Large intestine (tissue), 12 donors: ENCODE measurements at places on chromosomes 4 and X.

- DNase-seq, result no peak
These were observed 38.2 kb downstream of the STARD8 start for GRCh38 chrX:68685685-68686084.

DNA sequence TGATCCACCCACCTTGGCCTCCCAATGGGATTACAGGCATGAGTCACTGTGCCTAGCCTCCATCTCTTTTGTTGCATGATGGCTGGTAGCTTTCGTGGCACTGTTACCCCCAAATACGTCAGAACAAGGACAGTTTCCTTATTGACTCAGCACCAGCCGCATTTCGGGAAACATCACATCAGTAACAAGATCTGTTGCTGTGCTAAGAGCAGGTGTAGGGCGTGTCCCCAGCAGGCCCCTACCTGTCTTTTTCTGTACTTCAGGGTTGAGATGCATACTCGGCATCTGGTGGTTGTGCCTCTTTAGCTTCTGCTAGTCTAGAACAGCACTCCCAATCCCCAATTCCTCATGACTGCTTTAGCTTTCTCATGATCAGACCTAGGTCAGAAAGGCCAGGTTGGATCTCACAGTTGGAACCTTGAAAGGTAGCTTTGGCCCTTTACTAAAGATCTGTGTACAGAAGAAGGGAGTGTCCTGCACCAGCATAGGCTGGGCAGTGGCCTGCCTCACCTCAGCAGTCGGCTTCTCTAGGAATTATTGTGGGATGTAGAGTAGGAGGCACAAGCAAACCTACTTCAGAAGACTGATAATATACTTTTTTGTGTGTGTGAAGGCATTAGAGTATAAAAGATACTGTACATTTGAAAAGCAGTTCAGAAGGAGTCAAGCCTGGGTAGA lies 36.8 kb downstream of the NSD2 start:
- DNase-seq, result no peak

GRCh38 chrX:55778322-55778721 lies 60.8 kb downstream of the RRAGB start:
- DNase-seq, result no peak

DNA sequence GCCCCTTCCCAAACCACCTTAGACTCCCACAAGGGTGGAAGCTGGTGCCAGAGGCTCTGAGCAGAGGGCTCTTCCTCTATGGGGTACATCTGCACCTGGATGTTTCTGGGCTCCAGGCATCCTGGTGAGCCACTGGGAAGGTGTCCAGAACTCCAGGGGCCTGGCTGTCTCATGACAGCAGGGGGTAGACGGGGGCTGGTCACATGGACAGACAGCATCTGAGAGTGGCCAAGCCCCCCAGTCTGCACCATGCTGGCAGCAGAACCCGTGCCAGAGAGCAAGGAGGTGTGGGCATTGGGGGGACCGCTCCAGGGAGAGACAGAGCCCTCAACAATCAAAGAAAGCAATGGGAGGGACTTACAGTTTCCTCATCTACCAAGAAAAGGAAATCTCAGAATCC lies 39.5 kb downstream of the ZFYVE28 start:
- no peak for DNase-seq

DNA sequence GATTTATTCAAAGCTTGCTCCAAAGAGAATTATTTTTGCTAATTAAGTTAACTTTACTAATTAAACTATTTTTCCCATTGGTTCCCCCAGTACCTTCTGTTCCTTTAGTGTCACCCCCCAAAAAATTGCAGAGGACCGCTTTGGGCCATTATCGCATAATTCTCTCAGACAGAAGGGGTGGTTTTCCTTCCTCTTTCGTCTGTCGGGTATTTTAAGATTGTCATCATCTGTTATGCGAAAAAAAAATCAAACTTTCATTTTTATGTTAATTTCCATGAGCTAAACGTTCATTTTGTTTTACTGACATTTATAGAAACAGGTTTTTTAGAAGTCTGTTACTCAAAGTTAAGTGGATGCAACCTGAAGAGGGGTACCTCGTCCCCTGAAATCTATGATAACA lies 76.2 kb upstream of the DDX3X start:
- DNase-seq, result no peak

DNA sequence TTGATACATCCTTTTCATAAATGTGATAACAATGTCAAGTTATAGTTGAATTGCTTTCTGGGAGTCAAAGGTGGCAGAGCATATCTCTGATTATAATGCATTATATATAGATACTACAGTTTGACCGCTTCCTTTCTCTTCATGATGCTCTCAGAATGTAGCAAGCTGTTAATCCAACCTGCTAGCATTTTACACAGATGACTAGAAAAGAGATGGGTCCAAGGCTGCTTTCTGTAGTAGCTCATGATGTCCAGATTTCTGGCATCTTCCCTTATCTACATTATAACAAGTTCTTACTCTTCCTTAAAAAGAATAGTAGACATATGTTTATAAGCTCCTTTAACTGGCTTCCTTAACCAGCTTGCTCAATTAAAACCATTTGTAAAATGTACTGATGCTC lies 192.0 kb downstream of the NWD2 start:
- no peak for DNase-seq

DNA sequence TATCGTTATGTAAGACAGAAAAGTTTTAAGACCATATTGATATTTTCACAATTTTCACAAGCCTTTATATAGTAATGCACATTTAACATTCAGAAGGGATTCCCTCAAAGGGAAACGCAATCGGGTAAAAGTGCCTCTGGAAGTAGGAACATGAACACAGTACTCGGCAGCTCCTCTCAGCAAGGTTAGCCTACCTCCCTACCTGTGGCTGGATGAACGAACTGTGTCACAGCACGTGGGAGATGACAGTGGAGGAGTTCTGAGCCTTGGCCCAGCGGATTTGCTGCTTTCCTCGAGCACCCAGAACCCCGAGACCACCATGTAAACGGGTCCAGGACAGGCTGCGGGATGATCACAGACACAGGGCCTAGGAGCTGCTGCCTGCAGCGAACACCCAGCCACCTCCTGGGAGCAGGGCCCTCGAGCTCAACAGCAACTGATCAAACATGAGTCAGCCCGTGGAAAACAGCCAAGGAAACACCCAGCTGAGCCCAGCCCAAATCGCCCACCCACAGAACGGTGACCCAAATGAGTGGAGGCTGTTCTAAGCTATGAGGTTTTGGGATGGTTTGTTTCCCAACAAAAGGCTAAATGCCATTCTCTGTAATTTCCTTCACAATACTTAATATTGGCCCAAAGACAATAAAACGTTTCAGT lies 30.4 kb downstream of the FAT1 start:
- DNase-seq, result no peak

GRCh38 chr4:726235-726787 lies 20.7 kb downstream of the PCGF3 start:
- DNase-seq, result no peak

GRCh38 chr4:123477711-123478209 lies 81.2 kb downstream of the SPRY1 start:
- peak; percentile 33 for DNase-seq

DNA sequence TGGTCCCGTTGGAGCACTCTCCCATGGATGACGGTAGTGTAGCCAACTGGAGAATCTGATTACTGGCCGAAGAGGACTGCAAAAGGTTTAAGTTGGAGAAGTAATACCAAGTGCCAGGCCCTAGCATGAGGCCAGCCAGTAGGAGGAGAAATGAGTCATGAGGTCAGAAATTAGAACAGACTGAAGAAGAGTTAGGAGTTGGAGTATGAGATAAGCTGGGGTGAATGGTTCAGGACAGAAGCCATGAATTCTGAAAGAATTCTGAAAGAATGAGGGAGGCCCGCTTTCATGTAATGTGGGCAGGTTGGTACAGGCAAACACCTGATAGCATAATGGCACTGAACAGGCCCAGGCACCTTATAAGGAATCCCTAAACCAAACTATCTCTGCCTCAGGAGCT lies 18.4 kb upstream of the STK26 start:
- DNase-seq, result no peak

GRCh38 chrX:1589356-1590130 lies 1.9 kb upstream of the AKAP17A start:
- no peak for DNase-seq

GRCh38 chr4:73902038-73902637 lies 32.9 kb downstream of the CXCL1 start:
- DNase-seq, result no peak

GRCh38 chrX:10630320-10630719 lies 9.9 kb upstream of the MID1 start:
- no peak for DNase-seq

GRCh38 chr4:10762561-10762960 lies 78.0 kb upstream of the CLNK start:
- no peak for DNase-seq

DNA sequence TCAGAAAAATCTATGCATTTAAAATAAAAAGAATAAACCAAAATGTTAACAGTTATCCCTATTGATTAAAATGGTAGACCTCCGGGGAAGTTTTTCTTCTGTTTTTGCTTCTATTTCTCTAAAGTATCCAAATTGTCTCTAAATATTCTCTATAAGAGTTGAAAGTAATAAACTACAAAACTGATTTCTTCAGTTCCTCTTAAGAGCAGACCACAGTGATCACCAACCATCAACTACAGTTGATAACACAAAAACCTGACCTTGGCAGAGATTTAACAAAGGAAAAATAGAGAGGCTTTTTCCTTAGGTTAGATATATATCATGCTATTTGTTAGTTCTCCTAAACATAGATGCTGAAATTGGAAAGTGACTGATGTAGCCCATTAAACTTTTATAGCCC lies 27.3 kb downstream of the DDX60 start:
- no peak for DNase-seq

- DNase-seq, result peak; percentile 32
These were observed 204.5 kb downstream of the SLC7A11 start for GRCh38 chr4:138037696-138038095.

GRCh38 chr4:188783606-188784160 lies 644.4 kb downstream of the TRIML1 start:
- DNase-seq, result no peak

- DNase-seq, result no peak
These were observed 105.3 kb downstream of the KDR start for GRCh38 chr4:55020131-55020530.

- no peak for DNase-seq
These were observed 205.1 kb upstream of the CTSO start for GRCh38 chr4:156158747-156159146.

GRCh38 chrX:109199726-109200125 lies 282.2 kb downstream of the GUCY2F start:
- DNase-seq, result no peak

GRCh38 chr4:87087015-87087414 lies 133.4 kb downstream of the KLHL8 start:
- DNase-seq, result no peak

- no peak for DNase-seq
These were observed 19.6 kb downstream of the CYP2U1 start for GRCh38 chr4:107950746-107951540.

DNA sequence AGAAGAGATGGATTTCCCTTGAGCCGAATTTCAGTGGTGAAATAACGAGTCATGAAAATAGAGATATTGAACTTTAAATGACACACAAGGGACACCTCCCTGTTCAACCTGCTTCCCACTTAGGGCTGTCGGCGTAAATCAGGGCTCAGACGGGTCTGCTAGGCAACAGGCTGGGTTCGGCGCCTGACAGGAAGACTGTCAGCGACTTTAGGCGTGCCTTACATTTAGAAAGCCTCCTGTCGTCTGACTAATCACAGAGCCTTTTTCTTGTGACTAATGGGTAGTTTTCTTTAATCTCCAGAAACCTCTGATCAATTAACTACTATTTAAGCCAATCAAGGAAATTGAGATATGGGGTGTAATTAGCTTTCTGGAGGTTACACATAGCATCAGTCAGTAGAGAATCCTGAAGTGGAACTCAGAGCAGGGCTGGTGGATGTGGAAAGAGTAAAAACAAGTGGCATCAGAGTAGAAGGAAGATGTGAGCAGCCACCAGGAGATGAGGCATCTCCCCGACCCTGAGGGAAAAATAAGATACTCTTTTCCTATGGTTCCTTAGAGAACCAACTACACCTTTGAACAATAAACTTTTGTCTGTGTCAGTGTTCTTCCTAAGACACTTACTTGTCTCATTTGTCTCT lies 86.2 kb upstream of the HS3ST1 start:
- no peak for DNase-seq

DNA sequence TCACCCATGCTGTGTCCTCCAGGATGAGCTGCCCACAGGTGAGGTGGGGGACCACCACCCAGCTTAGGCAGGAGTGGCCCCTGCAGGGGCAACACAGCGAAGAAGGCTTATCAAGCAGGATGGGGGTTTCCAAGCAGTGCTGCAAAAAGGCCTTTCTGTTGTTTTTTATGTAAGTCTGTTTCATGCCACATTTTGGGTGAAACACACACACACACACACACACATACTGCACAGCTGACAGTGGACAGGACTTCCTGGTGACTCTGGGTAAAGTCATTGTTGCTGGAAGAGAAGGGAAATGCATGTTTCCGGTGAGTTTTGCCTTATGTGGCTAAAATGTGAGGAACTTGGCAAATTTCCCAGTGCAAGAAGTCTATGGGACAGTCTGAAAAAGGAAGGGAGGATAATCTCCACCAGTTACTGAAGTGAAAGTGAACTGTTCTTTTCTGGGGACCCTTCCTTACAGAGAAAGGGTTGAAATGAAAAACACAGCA lies 119.2 kb downstream of the IRF2 start:
- peak; percentile 66 for DNase-seq

- DNase-seq, result no peak
These were observed 613 bp downstream of the FGF13 start for GRCh38 chrX:138710866-138711341.

DNA sequence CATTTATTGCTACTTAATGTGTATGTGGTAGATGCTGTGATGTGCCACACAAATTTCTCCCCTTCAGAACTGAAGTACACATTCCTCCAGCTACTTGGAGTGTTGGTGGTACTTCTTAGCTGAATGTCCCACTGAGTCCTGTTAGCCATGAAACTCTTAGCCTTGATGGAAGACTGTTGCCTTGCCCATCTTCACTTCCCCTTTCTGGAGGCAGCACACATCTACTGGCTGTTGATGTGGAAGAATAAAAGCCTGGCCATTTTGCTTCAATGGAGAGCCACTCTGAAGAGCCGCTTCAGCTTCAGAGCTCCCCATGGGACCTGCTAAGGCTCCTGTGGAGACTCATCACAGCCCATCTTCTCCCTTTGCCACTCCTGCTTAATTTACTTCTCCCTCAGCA lies 157.7 kb upstream of the PITX2 start:
- no peak for DNase-seq

DNA sequence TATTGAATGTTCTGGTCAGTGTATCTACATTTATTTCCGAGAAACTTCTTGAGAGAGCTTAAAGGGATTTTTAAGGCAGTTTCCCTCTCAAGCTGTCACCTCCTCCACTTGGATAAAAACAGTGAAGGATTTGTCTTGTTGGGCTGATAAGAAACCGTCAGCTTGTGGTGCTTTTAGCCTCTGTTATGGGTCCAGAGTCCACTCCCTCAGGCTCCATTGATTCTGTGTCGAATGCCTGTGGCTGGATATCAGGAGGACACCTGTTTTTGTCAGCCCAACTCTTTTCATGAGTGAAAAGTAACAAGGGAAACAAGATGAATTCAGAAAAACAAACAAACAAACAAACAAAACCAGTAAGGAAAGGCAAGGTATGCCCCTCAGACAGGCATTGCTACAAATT lies 12.4 kb downstream of the CLCN4 start:
- no peak for DNase-seq

DNA sequence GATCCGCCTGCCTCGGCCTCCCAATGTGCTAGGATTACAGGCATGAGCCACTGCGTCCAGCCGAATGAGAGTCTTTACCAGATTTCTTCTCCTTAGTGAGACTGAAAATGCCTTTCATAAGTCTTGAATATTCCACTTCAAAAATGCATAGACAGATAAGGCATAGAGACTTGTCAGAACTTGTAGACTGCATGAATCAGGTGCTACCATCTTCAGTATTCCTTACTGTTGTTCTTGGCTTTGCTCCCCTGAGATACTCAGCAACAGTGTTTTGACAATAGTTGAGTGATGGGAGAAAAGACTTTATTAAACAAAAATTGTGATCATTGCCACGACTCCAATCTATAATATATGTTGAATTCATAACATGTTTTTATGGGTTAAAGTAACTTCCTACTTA lies 11.0 kb downstream of the TKTL2 start:
- DNase-seq, result no peak
